ENCODE measurements at places on chromosomes 7 and 10.

DNA sequence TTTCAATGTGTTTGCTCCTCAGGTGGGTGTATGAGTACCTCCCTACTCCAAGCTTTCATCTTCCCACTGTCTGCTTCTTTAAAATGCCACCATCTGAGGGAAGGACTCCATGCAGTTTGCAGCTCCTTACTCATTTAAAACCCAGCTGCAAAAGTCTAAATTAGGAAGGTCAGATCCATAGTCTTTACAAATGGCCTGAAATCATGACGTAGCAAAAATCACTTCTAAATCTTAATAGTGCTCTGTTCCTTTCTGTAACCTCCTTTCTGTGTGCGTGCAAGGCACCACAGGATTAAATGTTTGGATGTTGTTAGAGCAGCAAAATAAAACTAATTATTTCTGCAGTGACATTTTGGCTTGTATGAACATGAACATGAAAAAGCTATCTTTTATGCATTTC, 366.9 kb upstream of the IGFBP3 start:
- DNase-seq = no peak

DNA sequence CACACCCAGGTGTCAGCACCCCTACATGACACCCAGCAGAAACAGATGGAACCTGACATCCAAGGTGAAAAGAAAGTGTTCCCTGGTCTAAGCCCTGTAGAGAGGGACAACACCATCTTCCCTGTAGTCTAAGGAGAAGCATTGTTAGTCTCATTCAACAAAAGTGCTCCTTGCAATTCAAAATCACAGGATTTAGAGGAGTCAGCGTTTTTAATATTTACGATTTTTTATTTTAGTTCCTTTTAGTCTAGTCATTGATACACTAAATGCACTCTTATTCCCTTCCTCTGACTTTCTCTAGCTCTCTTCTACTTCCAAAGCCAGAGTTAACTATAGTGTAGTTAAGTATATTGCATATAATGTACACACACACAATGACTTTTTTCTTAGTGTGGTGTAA, 163.0 kb downstream of the TPK1 start:
- no peak for DNase-seq

- no peak for DNase-seq
These were observed 120.3 kb downstream of the BUB3 start for GRCh38 chr10:123274306-123275135.

DNA sequence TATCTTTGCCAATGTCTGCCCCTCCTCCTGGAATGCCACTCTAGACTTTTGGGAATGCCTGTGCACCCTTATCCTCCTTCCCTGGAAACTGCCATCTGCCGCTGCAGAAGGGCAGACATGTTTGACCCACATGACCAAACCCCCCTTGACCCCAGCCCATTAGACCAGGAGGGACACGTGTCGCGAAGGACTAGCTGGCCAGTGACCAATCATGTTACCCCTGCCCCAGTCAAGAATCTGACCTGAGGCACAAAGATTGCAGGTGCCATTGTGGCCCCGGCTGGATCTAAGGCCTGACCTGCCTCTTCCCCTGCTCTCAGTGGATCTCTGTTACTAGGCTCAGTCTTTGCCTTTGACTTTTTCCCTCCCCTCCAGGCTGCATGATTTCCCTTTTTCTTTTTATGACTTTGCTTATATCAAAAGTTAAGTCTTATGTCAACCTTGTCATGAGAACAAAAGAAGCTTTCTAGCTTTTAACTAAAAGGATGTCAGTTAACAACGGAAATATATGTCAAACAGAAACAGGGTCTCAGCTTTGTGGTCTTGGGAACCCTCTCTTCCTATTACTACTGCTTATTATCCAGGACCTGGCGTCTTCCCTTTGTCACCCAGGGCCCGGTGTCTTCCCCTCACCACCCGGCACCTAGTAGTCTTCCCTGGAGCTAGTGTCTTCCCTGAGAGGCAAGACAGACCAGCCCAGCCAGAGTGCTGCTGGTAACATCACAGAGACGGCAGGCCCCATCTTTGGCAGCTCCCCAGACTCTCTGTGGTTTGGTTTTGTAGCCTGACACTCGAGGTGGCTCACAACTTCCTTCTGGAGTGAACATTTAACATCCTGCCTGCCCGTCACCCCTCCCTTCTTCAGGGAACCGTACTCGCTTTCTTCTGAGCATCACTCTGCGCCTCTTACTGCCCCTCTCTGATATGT, 24.4 kb upstream of the PPIF start:
- no peak for DNase-seq

DNA sequence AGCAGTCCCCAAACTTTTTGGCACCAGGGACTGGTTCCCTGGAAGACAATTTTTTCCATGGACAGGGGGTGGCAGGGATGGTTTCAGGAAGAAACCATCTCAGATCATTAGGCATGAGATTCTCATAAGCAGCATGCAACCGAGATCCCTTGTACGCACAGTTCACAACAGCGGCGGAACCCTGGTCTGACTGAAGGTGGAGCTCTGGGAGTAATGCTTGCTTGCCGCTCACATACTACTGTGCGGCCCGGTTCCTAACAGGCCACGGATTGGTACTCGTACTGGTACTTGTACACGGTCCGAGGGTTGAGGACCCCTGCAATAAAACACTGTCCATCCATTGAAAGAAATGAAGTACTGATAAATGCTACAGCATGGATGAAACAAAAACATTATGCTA, 32.8 kb downstream of the MKRN1 start:
- no peak for DNase-seq

DNA sequence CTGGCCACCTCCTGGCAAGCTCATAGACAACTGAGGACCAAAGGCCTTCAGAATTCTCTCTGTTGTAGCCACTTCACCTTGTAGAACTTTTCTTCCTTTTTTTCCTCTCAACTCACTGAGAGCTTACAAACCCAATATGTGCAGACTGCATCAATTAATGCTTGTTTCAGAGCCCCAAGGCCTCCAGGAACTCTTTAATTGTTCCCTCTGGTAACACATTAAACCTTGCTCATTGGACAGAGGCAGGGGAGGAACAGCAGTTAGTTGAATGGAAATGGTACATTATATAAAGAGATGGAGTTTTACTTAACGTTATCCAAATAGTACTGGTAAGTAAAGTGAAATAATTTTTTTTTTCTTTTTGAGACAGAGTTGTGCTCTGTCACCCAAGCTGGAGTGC, 25.2 kb downstream of the STMP1 start:
- no peak for DNase-seq

DNA sequence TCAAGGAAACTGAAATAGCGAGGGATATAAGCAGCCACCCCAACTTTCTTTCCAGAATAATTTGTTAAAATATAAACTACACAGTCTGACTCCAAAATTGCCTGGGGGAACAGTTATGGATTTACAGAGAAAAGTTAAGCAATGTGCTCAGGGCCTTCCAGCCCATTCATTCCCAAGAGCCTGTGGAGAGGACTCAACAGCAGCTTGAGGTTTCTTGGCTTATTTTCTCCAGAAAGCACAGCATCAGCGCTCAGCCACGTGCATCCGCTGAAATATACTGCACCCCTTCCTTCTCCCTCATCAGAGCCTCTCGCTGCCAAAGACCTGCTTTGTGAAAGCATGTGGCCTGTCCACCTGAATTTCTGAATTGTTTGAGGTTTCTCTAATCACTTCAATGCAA, 375.2 kb upstream of the VWC2 start:
- no peak for DNase-seq

DNA sequence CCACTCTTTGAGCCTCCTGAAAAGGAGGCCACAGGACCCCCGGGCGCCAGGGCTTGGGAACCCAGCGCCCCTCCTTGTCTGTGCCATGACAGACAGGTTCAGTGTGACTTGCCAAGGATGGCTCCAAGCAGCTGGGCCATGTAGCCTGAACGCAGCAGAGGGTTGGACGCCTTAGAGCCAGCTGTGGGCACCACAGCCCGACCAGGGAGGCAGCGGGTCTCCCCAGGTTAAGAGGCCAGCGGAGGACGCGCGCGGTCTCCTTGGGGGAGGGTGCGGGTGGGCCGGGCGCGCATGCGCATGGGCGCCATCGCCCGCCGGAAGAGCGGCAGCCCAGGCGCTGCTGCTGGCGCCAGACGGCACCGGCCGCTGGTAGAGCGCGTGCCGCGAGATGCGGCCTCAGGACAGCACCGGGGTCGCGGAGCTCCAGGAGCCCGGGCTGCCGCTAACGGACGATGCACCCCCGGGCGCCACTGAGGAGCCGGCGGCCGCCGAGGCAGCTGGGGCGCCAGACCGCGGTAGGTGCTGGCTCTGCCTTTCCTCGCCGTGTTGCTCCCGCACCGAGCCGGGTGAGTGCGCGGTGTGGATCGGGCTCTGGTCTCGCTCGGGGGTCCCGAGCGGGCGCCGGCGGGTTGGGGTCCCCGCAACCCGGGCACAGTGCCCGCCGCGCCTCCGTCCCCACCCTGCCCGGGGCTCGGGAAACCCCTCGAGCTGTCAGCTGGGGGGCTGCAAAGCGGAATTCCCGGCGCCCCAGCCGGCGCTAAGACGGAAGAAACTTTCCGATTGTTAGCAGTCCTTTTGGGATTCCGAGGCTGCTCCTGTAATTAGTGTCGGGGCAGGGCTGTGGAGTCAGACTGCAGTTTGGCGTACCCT, at the start of gene SLC35G1:
Gene SLC35G1 (plus strand): TSS at position 333 of the 870 bp plus-strand sequence. CDS start 56 bp downstream, at position 389.
- DNase-seq = peak; percentile 51

GRCh38 chr10:113897693-113898618, 43.5 kb downstream of the NHLRC2 start:
- DNase-seq = peak; percentile 46

DNA sequence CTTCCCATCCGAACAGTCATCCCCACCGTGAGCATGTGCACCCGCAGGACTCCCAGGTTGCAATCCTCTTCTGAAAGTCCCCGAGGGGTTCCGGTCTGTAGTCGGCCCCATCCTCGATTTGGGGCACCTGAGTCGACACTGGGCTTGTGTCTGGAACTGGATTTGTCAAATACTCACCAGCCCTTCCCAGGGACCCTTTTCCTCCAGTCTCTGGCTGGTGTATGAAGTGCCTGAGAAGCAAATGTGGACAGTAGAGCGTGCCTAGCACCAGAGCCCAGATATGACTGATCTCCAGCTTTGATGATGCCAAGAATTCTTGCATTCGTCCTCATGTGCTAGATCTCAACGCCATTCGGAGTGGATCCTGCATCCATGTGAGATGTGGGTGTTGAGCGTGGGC, 132.5 kb upstream of the ADARB2 start:
- no peak for DNase-seq

DNA sequence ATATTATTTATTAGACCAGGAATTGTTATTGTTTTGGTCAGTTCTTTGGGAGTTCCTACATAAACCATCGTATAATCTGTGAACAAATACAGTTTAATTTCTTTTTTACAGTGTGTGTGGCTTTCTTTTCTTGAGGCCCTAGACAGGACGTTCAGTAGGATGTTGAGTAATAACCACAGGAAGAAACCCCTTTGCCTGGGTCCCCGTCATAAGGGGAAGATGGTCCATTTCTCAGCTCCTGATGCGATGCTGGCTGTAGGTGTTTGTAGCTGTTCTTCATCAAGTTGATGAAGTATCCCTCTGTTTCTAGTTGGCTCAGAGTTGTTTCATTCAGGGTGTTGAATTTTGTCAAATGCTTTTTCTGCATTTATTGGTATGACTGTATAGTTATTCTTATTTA, 219.7 kb upstream of the ADARB2 start:
- no peak for DNase-seq

GRCh38 chr7:2950578-2950977, 93.1 kb downstream of the CARD11 start:
- no peak for DNase-seq

GRCh38 chr10:68212721-68213352, 19.1 kb downstream of the ATOH7 start:
- peak; percentile 24 for DNase-seq

GRCh38 chr7:8353991-8354390, 79.4 kb upstream of the NXPH1 start:
- DNase-seq = no peak

- DNase-seq = no peak
These were observed 140.2 kb downstream of the PTN start for GRCh38 chr7:137203351-137203750.

DNA sequence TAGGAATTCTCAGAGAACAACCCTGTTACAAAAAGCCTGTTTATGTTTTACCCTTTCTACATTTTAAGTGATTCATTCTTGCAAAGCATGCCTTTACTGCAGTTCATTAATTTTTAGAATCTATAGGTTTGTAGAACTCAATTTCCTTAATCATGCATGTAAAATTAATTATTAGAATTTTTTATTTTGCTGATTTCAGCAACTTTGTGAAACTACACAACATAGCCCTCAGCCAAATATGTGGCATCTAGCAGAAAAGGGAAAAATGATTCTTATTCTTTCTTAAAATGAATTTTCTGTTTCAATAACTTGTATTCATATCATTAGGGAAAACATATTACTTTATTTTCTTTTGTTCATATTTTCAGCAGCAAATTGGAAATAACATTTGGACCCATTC, 392.9 kb upstream of the PFKP start:
- no peak for DNase-seq

DNA sequence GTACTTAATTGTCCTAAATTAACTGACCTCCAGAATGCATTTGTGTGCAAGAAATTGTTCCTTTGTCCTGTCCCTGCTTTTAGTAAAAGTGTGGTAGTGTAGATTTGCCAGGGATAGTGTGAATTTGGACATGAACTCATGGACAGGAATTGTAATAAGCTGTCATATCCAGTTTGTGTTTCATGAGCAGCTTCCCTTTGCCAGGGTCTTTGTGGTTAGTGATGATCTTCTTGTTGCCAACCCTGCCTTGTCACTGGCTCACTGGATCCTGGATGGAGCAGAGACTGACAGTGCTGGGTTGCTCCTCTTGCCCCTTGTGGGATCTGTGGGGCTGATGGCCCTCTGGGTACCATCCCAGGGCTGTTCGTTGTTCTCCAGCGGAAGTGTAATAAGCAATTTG, 110.1 kb downstream of the CCNY start:
- no peak for DNase-seq

DNA sequence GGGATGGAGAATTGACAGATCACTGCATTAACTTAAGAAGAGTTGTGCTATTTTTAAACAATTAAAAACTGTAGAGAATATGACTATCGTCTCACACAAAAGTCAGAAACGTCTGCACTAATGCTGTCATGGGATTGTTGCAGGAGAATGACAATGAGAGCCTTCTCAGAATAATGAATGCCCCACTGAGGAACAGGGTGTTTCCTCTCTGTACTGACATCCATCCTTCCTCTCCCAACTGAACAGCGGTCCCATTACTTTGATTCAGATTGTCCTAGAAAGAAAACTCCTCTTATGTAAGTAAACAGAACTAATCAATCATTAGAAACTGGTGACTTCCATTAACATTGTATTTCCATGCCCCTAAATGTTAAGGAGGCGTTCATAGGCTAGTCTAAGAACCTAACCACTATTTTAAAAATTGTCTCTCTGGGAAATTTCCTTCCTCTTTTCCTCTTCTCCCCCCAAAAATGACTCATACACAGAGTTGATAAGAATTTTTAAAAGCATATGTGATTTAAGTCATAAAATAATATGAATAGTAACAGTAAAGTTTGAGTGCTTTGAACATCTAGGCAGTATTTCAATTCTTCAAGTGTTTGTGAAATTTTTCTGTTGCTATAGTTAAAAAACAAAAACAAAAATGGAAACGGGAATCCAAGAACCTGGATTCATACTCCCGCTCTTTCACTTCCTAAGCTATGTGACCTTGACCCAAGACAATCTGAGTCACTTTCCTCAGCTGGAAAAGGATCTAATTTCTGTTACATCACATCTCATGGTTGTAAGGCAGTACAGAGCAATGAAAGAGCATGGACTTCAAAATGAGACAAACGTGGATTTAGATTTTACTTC, 12.7 kb upstream of the MACC1 start:
- DNase-seq = no peak

GRCh38 chr10:35639728-35640401, 2.2 kb downstream of the FZD8 start:
- no peak for DNase-seq

- DNase-seq = no peak
These were observed 228.2 kb downstream of the AHR start for GRCh38 chr7:17526621-17527020.

Data from hematopoietic multipotent progenitor cell treated with erythropoietin and hydrocortisone succinate and interleukin-3 and kit ligand, for 17 days (in vitro differentiated cells).